ENCODE measurements at places on chromosomes 12 and 14.
A peak's percentile ranks its signal among the peaks of the same experiment; 100 is the strongest.

- peak; percentile 69 for DNase-seq
Measured at GRCh38 chr12:22625762-22626294, 857 bp downstream of the ETNK1 start.

DNA sequence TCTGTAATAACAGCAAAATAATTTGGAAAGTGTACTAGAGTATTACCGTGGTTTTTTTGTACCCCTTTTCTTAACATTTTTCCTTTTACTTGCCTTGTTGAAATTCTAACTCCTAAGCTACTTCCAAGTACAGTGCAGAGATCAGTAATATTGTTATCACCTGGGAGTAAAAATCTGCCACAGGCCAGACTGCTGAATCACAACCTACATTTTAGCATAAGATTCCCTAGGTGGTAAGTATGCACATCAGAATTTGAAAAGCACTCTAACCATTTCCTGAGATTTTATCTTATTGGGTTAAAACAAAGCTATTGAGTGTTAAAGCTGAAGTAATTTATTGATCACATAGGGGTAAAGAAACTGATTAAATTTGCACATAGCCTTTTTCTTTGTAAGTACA lies 55.2 kb upstream of the KCNH3 start:
- DNase-seq: no peak

DNA sequence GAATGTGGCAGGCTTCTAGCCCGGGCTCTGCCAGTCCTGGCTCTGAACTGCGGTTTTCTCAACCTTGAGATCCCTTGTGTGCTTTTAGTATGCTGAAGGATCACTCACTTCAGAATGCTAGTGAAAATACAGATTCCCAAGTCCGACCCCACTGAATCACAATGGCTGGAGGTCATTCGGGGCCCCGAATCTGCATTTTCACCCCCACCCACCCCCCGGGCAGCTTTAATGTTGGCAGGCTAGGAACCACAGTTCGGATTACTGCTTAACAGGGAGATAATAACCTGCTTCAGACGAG lies 573 bp upstream of the SUSD6 start:
- no peak for DNase-seq

GRCh38 chr12:107597695-107598410 lies 87.7 kb upstream of the PWP1 start:
- no peak for DNase-seq

GRCh38 chr12:47832263-47832933 lies 12.7 kb upstream of the HDAC7 start:
- DNase-seq: no peak

- DNase-seq: no peak
Measured at GRCh38 chr12:65830305-65830704, 6.0 kb downstream of the HMGA2 start.

DNA sequence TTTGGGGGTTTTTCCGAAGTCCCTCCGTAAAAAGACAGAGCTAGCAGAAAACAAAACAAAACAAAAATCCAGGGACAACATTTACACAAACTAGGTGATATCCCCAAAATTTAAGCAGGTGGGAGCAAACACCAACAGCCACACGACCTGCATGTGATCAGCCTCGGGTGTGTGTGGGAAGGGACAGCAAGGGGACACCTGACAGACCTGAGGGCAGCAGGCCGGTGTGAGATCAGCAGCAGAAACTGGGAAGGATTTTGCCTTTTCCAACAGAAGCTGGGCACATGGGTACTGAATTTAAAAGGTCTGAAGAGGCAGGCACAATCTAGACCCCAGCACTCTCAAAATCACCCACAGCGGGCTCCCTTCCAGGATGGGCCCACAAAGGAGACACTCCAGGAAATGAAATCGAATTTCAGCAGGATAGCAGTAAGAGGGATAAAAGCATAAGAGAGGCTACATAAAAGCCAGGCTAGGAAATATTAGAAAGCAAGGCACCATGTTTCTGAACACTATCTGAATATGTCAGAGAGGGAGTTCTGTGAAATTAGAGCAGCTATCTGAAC lies 36.5 kb upstream of the SELPLG start:
- no peak for DNase-seq

DNA sequence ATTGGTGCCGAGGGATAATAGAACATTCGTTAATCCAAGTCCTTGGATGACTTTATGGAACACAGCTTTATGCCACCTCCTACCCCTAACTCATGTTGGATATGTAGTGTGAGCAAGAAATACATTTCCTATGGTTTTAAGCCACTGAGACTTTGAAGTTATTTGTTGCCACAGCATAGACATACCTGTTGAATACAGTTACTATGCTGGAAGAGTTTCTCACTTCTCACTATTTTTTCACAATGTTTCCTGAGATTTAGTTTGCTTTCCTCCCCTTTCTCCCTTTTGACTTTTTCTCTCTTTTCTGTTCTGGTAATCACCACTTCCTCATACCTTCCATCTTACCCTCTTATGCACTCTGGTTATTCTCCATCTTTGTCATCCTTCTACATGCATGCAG lies 7.5 kb upstream of the CLEC4E start:
- no peak for DNase-seq

DNA sequence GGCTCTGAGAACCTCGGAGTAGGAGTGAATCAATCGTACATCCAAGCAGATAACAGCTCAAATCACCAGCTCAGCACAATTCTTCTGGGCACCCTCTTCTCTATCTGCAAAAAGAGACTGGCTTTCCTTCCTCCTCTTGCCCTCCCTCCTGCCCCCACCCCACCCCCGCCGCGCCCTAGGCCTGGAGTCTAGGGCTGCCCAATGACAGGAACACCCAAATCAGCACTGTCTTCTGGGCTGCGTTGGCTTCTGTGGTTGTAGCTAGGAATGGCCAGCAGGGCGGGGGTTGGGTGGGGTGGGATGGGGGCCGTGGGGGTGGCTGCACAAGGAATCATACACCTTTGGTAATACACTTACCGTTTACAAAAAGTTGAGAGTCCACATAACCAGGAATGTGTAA lies 28.0 kb upstream of the TMCC3 start:
- DNase-seq: no peak

DNA sequence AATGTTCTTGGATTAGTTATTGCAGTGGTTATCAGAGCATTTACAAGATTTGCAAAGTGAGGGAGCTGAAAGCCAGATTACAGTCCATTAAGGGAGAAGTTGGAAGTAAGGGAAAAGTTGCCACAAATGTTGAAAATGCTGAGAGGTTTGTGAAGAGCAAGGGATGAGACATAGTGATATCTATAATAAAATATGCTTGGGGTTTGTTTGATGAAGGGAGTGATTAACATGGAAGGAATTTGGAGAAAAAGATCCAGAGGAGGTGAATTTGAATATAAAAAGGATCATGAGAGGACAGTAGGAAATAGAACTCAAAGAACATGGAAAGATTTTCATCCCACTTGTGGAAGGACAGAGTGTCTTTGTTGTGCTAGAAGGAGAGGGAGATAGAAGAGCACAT lies 19.3 kb upstream of the CCER1 start:
- no peak for DNase-seq

DNA sequence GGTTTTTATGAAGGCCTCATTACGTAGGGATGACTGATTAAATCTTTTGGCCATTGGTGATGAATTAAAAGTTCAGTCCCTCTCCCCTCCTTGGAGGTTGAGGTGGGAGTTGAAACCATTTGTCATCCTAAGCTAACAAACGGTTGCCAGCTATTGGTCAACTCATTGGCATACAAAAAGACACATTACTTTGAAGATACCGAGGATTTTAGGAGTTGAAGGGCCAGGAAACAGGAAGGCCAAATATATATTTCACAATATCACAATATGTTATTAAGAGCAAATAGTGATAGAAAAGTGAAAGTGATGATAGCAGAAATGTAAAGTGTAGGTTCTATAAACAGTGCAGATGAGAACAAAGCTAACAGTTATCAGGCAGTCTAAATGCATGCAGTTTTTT lies 24.4 kb downstream of the RCOR1 start:
- DNase-seq: no peak

DNA sequence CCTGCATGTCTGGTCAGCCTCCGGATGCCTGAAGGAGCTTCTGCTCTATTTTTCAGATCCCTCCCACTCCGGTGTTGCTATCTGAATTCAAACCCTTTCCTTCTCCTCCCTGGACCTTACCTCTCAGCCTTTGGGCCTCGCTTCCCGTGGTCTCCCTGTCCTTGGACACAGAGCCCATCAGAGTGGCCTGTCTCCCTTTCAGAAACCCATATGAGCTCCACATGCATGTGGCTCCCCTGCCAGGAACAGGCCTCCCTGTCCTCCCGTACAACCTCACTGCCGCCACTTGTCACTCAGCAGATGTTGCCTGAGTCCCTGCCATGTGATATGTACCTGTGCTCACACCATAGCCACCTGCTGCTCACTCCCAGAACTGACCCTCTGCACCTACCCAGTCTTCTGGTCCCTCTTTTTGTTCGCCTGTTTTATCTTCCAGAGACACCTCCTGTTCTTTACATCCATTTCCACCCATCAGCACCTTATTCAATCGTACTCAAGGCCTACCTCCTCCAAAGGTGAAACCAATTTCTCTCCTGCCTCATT lies 182.5 kb downstream of the ZFP36L1 start:
- DNase-seq: no peak

GRCh38 chr12:10717410-10717809 lies 5.7 kb downstream of the YBX3 start:
- no peak for DNase-seq

- DNase-seq: no peak
Measured at GRCh38 chr12:43235721-43236120, 316.3 kb downstream of the ADAMTS20 start.

- DNase-seq: no peak
Measured at GRCh38 chr14:99757331-99758070, 35.7 kb upstream of the EML1 start.

GRCh38 chr12:79706676-79707075 lies 15.9 kb upstream of the PAWR start:
- no peak for DNase-seq

DNA sequence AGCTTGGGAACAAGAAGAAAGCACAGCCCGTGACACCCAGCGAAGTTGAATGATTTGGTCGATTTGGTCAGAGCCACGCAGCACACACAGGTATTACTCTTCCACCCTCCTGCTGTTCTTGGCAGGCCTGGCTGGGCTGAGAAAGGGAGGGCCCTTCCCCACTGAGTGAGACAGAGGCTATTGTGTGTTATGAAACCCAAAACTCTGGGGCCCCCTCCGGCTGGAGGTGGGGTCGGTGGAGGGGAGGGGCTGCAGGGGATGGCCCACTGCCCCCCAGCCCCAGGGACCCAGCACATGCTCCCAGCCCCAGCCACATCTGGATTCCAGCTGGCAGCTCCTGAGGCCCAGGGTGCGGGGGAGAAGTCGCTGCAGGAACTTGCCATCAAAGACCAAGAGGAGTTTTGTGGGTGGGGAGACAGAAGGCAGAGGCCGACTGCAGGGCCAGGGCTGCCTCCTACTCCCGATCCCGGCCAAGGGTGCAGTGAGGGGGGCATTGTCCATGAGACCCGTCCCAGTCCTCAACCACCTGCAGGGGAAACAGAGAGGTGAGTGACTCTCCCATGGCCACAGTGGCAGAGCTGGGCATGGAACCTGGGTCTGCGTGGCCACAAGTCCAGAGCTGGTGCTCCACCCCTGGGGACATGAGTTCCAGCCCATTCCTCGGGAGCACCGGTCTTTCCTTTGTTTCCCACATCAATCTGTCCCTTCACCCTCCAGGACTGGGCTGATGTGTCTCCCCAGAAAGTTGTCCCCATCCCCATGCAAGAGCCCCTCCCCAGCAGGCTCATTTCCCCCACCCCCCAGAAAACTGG lies 8.7 kb downstream of the TMEM119 start:
- DNase-seq: no peak

DNA sequence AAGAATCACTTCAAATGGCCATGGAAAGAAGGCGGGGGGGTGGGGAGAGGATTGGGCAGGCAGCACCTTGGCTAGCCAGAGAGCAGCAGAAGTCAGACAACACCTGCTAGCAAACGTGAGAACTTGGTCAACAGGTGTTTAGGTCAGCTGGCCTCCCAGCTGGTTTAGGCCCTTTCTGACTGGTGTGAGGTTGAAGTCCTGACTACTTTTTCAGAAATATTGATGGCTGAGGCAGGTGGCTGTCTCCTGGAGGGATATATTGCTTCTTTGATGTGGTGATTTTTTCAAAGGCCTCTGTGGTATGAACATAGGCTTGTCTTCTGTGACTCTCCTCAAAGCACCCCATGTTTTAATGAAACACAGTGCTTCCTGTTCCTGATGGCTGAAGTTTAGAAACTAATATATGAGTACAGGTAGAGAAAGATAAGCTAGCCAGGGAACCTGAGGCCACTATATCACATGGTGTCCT lies 238.2 kb upstream of the SSTR1 start:
- no peak for DNase-seq

DNA sequence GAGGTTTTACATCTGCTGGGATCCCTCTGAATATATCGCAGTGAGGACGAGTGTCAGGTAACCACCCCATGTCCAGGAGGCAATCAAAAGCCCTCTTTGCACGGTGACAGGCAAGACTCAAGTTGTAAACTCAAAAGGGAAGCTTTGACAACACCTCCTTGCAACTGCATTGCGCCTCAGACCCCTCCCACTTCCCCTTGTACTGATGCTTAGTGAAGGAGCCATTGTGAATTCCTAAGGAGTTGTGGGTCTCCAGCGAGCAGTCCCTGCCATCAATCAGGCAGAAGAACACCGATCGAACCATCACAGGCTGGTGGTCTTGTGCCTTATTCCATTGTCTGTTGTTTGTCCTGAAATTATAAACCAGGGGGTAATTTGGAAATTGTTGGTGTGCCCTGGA lies 112.6 kb downstream of the CCDC60 start:
- DNase-seq: no peak
